Activated CD8-positive, alpha-beta memory T cell treated with anti-CD3 and anti-CD28 coated beads for 1 hour (primary cell): ENCODE measurements at places on chromosomes 5 and 9.

GRCh38 chr5:122775550-122776542 lies 966 bp downstream of the SNX2 start:
- no peak for DNase-seq

GRCh38 chr9:20312732-20313131 lies 309.6 kb downstream of the MLLT3 start:
- DNase-seq = no peak

DNA sequence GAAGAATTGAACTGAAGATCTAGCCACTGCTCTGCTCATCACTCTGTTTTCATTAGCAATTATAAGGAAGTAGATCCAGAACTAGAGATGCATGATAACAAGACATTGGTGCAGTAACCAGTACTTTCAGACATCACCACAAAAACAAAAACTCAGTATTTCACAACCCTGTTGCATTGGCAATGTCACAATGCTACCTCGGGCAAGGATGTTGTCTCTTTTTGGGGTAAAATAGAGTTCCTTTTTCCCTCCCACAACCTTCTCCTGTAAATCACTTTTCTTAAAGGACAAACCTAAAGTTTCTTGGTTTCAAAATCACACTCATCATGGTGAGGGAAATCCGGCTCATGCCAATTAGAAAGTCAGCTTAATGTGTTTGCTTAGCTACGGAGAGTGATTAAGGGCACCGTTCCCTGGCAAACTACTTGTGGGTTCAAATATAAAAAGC lies 420.1 kb upstream of the MEF2C start:
- DNase-seq = no peak

- DNase-seq = no peak
Measured at GRCh38 chr5:88778736-88779135, 104.2 kb downstream of the MEF2C start.

DNA sequence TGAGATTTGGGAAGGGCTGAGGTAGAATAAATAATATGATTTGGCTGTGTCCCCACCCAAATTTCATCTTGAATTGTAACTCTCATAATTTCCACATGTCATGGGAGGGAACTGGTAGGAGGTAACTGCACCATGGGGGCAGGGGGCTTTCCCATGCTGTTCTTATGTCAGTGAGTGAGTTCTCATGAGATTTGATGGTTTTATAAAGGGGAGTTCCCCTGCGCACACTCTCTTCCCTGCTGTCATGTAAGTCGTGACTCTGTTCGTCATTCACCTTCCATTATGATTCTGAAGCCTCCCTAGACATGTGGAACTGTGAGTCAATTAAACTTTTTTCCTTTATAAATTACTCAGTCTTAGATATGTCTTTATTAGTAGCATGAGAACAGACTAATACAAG lies 115.5 kb upstream of the STARD4 start:
- no peak for DNase-seq

GRCh38 chr5:76406673-76407072 lies 3.6 kb downstream of the IQGAP2 start:
- DNase-seq = no peak

DNA sequence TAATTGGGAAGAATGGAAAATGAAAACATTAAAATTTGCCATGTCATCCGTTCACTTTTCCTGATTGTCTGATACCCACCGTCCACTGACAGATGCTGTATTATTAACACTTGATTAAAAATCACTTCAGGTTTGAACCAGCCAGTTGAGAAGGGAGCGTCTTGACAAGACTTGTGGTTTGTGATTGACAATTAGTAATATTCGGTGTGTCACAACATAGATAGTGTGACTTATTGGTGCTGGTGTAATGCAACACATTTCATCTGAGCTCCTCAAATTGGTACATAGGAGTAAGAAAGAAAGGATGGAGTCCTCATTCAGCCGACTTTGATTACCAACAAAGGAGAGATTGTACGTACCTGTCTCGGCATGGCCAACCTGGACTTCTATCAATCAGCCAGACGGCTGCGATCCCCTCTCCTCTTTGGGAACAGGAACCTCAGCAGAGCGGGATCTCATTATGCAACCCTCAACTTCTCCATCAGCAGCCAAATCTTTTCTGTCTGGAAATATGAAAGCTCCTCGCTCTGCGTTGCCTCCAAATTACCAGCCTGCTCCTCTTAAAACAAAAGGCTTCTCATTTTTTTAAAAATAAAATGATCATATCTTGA lies 211.7 kb upstream of the MVB12B start:
- no peak for DNase-seq

- DNase-seq = peak; percentile 81
Measured at GRCh38 chr5:172175263-172175719, 12.7 kb downstream of the STK10 start.

DNA sequence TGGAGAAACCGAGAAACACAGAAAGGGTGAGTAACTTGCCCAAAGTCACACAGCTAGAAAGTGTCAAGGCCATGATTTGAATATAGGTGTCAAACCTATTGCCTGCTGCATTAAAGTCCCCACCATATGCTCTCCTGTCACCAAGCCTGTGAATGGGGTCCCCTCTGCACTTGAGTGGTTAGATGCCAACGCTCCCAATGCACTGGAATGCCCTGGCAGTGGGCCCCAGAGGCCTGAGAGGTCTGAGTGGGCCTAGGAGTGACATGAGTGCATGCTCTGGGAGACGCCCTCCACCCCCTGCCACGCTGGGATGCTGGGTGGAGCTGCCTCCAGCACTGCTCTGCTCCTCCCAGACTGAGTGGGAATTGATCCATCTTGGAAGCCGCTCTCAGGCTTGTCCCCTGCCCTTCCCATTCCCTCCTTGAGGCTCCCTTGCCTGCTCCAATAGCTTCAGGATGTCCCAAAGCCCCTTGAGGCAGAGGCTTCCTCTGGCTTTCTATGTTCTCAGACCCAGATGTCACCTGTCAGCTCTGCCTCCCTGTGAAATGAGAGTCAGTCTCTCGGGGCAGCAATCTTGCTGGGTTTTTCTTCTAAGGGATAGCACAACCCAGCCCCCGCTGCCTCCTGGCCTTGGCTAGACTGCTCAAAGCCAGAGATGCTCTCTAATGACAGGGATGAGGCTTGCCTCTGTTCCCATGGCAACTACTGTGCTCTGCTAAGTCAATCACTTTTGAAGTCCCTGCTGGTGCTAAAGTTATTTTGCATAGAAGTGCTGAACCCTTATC lies 6.6 kb upstream of the ARSI start:
- no peak for DNase-seq

DNA sequence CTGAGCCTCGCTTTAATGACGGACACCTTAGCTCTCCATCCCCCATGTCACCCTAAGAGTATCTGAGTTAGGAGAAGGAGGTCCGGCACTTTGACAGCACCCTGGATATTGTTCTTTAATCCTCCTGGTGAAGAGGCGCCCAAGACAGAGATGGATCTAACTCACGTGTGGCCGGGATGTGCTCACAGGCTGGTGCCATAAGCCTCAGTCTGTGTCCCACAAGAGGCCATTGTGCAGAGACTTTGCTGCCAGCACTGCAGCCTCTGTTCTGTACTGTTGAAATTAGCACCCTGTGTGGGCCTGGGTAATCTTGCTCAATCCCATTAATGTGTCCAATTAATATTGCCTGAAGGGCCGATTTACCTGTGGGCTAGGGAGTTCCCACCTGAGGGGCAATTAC lies 37.7 kb downstream of the NXNL2 start:
- no peak for DNase-seq

GRCh38 chr5:158852622-158853021 lies 247.1 kb downstream of the EBF1 start:
- DNase-seq = no peak

GRCh38 chr9:123338710-123339665 lies 17.0 kb upstream of the CRB2 start:
- DNase-seq = peak; percentile 34

- no peak for DNase-seq
Measured at GRCh38 chr9:79134654-79135053, 437.1 kb upstream of the TLE4 start.

DNA sequence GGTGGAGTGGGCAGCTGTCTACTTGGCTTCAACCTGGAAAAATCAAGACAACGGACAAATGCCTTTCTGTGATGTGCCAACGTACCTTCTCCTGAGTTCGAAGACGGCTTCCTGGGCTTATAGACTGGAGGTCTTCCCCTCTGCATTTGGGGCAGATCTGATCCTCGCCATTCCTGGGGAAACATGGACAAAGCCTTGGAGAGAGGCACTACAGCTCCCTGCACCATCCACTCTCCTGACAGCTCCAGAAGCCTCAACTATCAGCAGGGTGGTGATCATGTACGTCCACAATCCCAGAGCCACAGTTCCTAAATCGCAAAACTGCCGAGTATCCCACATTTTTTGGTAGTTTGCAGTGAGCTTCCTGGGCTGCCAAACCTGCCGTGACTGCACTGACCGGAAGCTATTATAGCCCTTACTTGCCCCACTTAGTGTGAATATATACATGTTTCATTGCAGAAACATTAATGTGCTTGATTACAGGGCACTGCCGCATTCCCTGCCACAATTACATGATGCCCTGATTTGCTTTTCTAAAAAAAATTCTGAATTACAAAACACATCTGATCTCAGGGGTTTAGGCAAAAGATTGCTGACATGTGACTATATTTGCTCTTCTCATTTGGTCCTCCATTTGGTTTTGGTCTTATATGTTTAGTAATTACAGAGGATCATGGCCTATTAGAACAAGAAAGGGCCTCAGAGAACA lies 2.8 kb downstream of the TRAF1 start:
- no peak for DNase-seq

- DNase-seq = no peak
Measured at GRCh38 chr9:38112049-38112448, 43.0 kb upstream of the SHB start.

DNA sequence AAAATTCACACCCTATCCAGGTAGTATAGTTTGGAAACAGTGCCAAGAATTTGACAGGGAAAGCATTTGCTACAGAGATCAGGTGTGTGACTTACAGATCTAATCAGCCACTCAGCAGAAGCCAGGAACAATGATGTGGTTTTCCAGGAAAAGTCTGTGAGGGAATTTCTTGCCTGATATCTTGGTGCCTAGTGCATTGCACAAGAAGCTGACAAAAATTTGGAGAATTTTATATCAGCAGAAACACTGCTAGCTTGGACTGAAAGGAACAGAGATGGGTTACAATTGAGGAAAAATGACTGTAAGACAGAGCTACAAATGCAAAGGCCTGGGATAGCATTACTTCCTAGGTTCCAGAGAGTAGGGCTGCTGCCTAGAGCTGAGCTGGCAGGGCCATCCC lies 658.1 kb upstream of the CHD1 start:
- DNase-seq = no peak

GRCh38 chr5:12704955-12705354 lies 800.7 kb upstream of the CTNND2 start:
- no peak for DNase-seq

- no peak for DNase-seq
Measured at GRCh38 chr5:43582082-43583005, 20.6 kb upstream of the NNT start.

GRCh38 chr9:12997009-12997408 lies 222.2 kb downstream of the LURAP1L start:
- no peak for DNase-seq

GRCh38 chr5:60649288-60649917 lies 50.6 kb downstream of the DEPDC1B start:
- no peak for DNase-seq

- DNase-seq = no peak
Measured at GRCh38 chr9:109910671-109911518, 130.9 kb downstream of the PALM2AKAP2 start.

GRCh38 chr5:116381201-116381600 lies 193.4 kb downstream of the SEMA6A start:
- DNase-seq = no peak

DNA sequence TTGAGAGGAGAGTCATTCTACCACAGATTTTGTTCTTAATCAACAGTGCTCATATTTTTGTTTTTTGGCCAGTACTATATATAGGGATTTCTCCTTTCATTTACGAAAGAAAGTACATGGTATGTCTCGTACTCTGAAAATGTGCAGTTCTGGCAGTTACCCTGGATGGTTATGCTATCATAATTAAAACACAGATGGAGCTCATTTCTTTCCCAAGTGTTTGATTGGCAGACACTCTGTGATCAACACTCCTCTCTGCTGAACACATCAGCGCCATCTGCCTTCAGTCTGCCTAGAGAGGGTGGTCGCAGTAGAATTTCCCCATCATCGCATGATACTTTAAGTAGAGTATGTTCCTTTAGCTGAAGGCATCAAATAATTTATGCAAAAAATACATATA lies 64.5 kb downstream of the PAM start:
- no peak for DNase-seq

- DNase-seq = no peak
Measured at GRCh38 chr5:17735761-17736160, 101.5 kb downstream of the TAF11L14 start.
